ENCODE measurements at places on chromosomes 7 and 10. TPM values are rescaled to one million over a fixed set of nuclear protein-coding genes. Genes with fewer than 3 reads are reported as not detected.

The ABCB1 gene
- 90.6 TPM for total RNA-seq

- DNase-seq, result no peak
Observed at GRCh38 chr7:152504367-152504766, 68.6 kb upstream of the KMT2C start.

The PNLIPRP2 gene
- 2.8 TPM for total RNA-seq

The RASSF4 gene
- 32.3 TPM for total RNA-seq

The NKX2-3 gene
- 4.9 TPM for total RNA-seq

DNA sequence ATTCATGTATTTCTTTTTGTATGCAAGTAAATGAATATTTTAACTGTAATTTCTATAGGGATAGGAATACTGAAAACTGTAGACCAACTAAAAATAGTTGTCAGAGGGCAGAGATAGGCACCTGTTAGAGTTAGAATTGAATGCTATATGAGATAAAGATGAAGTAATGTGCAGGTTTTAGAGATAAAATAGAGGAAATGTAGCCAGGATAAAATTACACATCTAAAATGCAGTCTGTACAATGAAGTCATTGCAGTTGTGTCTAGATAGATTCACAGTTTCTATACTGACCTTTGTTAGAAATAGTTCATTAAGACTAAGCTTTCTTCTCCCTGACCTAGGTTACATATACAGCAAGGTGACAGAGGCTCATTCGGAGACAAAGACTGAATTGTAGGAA, 46.2 kb downstream of the SMNDC1 start:
- no peak for DNase-seq
